A549 treated with Mapracorat at 1 μM for 4 hours (cell line): ENCODE measurements at places on chromosomes 7 and 10. TPM values are rescaled to one million over a fixed set of nuclear protein-coding genes. Genes with fewer than 3 reads are reported as not detected.

POM121L12 gene
- not detected in 5 replicates for total RNA-seq

IFT22 gene
- total RNA-seq = 51.3 to 56.0 TPM (median 53.1 TPM) in 5 replicates

NACAD gene
- total RNA-seq = 0.10 to 0.40 TPM (median 0.28 TPM) in 5 replicates

SLIT1 gene
- 0.04 to 0.10 TPM (median 0.08 TPM) in 5 replicates for total RNA-seq

CTAGE4 gene
- total RNA-seq = 0.05 TPM in 1 of 5 replicates, not detected in the others

SPOCK2 gene
- 0.29 to 0.69 TPM (median 0.45 TPM) in 5 replicates for total RNA-seq

GPRIN2 gene
- total RNA-seq = 25.5 to 44.5 TPM (median 40.5 TPM) in 5 replicates

CISD1 gene
- total RNA-seq = 43.3 to 56.7 TPM (median 50.0 TPM) in 5 replicates

CCDC186 gene
- total RNA-seq = 3.8 to 6.3 TPM (median 5.2 TPM) in 5 replicates

ATOH7 gene
- 0.12 to 0.27 TPM (median 0.17 TPM) in 4 of 5 replicates, not detected in the other for total RNA-seq

KAZALD1 gene
- 2.0 to 3.0 TPM (median 2.8 TPM) in 5 replicates for total RNA-seq

CDHR3 gene
- 4.1 to 5.0 TPM (median 4.9 TPM) in 5 replicates for total RNA-seq

SLC16A12 gene
- 0.21 to 0.86 TPM (median 0.31 TPM) in 5 replicates for total RNA-seq

SH2D4B gene
- 0.05 to 0.09 TPM (median 0.07 TPM) in 3 of 5 replicates, not detected in the others for total RNA-seq

LRRC17 gene
- 0.08 to 0.18 TPM (median 0.14 TPM) in 4 of 5 replicates, not detected in the other for total RNA-seq
